ENCODE measurements at places on chromosomes 1 and 21.

DNA sequence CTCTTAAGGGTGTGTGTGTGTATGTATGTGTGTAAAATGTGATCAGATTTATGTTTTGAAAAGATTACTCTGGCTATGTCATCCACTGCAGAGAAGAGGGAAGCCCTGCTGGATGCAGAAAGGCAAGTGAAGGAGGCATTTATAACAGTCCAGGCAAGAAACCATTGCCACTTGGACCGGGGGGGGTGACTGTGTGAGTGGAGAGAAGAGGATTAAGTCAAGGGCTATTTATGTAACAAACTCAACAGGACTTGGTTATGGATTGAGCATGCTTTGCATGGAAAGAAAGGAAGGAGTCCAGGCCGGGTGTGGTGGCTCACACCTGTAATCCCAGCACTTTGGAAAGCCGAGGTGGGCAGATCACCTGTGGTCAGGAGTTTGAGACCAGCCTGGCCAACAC, 143.0 kb downstream of the URB2 start:
- no peaks in the 10 kb centered on the region for H3K36me3 ChIP-seq
- no peak overlapping the region for H3K27ac ChIP-seq
- H3K27me3 ChIP-seq = peaks cover 18% of the 10 kb centered on the region
- DNase-seq = no peak
- H3K4me1 ChIP-seq = no peaks in the 10 kb centered on the region

- no peak overlapping the region for H3K4me3 ChIP-seq
- H3K36me3 ChIP-seq = no peaks in the 10 kb centered on the region
- H3K27me3 ChIP-seq = peaks cover 63% of the 10 kb centered on the region
- H3K4me1 ChIP-seq = no peaks in the 10 kb centered on the region
Observed at GRCh38 chr1:224609333-224609732, 6.8 kb upstream of the CNIH3 start.

DNA sequence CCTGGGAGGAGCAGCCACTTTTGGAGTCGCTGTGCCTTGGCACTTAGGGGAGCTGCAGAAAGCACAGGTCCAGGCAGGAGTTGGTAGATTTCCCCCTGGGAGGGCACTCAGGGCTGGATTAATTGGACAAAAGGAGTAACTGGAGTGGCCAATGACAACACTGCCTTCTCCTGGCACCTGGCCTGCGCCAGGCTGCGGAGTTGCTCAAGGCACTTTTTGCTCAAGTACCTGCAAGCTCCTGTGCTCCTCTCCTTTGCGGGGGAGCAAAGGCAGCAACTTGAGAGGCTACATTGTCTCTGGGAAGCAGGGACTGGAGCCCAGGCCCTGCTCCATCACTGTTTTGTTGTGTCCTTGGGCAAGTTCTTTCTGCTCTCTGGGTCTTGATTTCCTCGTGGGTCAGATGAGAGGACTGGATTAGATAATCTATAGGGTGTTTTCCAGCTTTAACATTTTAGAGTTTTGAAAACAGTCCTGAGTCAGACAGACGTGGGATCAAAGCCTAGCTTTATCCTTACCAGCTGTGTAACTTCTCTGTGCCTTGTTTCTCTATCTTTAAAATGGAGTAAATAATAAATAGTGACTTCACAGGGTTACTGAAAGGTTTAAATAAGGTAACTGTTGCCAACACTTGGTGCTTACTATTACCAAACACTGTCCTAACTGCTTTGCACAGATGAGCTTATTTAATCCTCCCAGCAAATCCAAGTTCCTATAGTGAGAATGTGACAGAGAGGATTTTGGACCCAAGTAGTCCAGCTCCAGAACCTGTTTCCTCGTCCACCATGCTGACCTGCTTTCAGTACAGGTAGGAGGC, 18.0 kb upstream of the GRHL3 start:
- H3K27me3 ChIP-seq = peaks cover 42% of the 10 kb centered on the region
- H3K4me1 ChIP-seq = no peaks in the 10 kb centered on the region
- DNase-seq = no peak
- H3K4me3 ChIP-seq = no peak overlapping the region
- H3K36me3 ChIP-seq = no peaks in the 10 kb centered on the region

- H3K4me3 ChIP-seq = no peak overlapping the region
- no peaks in the 10 kb centered on the region for H3K36me3 ChIP-seq
- H3K4me1 ChIP-seq = peaks cover 8% of the 10 kb centered on the region
- no peak for DNase-seq
- peaks cover 4% of the 10 kb centered on the region for H3K27me3 ChIP-seq
- no peak overlapping the region for H3K27ac ChIP-seq
Observed at GRCh38 chr1:178976541-178976940, 49.2 kb upstream of the FAM20B start.

GRCh38 chr1:64235910-64236309, 32.5 kb downstream of the UBE2U start:
- no peaks in the 10 kb centered on the region for H3K4me1 ChIP-seq
- H3K27ac ChIP-seq = no peak overlapping the region

DNA sequence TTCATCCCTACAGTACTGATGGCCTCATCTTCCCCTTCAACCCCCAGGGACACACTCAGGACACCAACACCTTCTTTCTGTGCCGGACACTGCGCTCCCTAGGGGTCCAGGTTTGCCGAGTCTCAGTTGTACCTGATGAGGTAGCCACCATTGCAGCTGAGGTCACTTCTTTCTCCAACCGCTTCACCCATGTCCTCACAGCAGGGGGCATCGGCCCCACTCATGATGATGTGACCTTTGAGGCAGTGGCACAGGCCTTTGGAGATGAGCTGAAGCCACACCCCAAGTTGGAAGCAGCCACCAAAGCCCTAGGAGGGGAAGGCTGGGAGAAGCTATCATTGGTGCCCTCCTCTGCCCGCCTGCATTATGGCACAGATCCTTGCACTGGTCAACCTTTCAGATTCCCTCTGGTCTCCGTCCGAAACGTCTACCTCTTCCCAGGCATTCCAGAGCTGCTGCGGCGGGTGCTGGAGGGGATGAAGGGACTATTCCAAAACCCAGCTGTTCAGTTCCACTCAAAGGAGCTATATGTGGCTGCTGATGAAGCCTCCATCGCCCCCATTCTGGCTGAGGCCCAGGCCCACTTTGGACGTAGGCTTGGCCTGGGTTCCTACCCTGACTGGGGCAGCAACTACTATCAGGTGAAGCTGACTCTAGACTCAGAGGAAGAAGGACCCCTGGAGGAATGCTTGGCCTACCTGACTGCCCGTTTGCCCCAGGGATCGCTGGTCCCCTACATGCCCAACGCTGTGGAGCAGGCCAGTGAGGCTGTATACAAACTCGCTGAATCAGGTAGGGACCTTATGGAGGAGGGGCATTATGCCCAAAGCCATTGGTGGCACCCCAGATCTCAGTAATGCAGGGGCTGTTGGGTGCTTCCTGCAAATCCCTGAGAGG, 5.1 kb upstream of the LENEP start:
- H3K4me3 ChIP-seq = no peak overlapping the region
- no peak for DNase-seq
- peaks cover 31% of the 10 kb centered on the region for H3K36me3 ChIP-seq
- H3K27ac ChIP-seq = no peak overlapping the region
- peaks cover 5% of the 10 kb centered on the region for H3K4me1 ChIP-seq

All from activated T-helper 2 cell treated with anti-CD3 and anti-CD28 coated beads, Interferon-gamma antibody, Interleukin-2, Interleukin-4, amounts not matched to agents 10 μg/mL and 5 μg/mL and 100 μg/mL, durations not matched to agents 14 hours and 24 hours and 36 hours (primary cell).